ENCODE measurements at places on chromosomes 16 and 17.

- no peak for DNase-seq
These were observed 228.8 kb downstream of the CDH11 start for GRCh38 chr16:64892835-64893785.

DNA sequence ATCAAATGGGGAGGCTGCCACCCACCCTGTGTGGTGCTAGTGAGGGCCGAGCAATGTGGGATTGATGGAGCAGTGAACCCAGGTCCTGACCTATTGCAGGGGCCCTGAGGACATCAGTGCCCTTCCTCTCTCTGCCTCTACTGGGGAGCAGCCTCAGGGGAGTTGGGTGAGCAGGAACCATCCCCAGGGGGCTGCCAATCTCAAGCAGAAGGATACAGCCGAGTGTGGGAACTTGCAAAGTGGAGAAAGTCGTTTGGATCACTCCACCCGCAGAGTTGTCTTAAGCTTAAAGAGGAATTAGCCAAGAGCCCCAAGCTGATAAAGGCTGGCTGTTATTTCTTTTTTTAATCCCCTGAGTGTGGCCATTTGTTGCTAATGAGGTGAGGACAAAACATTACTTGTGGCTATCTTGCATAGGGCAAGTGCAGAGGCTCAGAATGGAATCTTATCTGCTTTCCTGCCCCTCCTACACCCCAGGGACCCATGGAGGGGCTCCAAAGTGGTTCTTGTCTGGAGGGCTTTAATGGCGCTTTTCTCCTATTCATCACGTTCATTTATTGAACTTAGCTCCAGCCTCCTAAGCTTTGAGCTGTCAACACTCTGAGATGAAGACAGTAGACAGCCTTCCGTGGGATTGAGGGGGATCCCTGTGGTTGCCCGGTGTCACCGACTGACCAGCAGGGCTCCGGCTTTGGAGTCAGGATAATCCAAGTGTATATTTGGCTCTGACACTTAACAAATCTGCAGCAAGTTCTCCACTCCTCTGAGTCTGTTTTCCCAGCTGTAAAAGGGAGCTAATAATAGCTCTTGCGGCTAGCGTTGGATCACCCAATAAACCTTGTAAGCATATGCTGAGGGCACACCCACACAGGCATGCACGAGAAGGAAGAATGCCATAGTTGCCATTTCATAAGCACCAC lies 45.1 kb downstream of the MYH11 start:
- no peak for DNase-seq

DNA sequence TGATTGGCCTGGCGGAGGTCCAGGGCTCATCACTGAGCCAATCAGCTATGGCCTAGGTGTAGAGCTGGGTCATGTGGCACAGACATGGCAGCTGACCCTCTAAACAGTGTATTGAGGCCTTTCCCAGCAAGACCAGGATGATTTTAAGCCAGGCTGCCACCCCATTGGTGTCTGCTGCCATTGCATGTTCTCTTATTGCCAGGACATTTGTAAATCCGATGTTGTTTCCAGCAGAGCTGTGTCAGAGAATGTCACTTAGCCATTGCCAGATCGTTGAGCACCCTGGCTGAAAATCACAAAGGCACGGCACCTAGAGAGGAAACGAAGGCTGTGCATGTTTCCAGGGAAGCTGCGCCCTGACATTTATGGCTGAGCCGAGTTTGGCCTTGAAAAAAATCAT lies 33.4 kb downstream of the RBFOX1 start:
- no peak for DNase-seq

DNA sequence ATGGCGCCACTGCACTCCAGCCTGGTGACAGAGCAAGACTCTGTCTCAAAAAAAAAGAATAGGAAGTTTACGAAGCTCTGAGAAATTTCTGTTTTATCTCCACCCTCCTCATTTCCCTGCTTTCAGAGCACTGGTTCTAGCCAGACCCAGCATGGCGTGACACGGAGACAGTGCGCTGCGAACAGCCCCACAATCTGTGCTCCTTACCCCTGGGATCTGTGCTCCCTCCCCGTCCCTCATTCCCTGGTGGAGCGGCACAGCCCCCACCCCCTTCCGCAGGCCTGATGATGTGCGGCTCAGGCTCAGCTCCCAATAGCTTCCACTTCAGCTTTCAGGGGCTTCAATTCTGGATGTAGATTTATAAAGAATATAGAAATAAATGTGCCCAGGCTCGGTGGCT lies 56.1 kb upstream of the ENDOV start:
- no peak for DNase-seq

GRCh38 chr16:47851146-47851545 lies 304.6 kb downstream of the ABCC12 start:
- peak; percentile 6 for DNase-seq

DNA sequence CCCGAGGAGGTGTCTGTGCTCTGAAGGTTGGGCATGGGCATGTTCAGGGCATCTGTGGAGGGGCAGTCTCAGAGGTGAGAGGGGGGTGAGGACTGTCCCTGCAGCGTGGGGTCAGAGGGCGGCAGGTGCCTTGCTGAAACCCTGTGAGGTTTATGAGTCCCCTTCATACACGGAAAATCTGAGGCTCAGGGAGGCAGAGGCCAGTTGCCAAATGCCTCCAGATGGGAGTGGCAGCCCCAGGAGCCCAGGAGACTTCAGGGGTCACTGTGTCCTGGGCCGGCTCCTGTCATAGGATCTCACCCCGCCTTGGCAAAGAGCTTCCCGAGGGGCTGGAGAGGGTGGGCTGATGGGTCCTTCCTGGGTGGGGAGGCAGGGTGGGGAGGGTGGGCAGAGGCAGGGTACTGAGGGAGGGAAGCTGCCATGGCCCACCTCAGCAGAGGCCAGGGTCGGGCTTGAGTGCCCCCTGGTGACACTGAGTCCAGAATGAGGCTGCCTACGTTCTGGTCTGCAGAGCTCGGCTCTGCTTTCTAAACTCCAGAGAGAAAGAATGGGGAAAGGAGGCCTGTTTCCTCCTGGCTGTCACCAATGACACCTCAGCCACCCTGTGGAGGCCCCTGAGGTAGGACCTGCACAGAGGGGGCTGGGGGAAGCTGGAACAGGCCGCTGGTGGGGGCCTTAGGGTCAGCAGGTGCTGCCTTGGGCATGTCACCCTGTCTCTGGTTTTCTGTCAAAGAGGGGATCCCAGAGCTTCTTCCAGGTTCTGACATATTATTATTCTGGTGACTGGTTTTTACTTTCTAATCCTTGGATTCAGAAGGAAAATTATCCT lies 1.1 kb downstream of the LGALS9 start:
- no peak for DNase-seq

Data from anterior cingulate cortex (tissue), 58 donors.